ENCODE measurements at places on chromosomes 11 and 22.

GRCh38 chr11:14386895-14387480 lies 28.0 kb upstream of the RRAS2 start:
- DNase-seq = no peak

GRCh38 chr11:103812680-103813079 lies 223.8 kb upstream of the DDI1 start:
- DNase-seq = no peak

- no peak for DNase-seq
These were observed 68.4 kb downstream of the GGTLC2 start for GRCh38 chr22:22712666-22713365.

GRCh38 chr22:45763236-45763624 lies 91.6 kb downstream of the ATXN10 start:
- DNase-seq = no peak

GRCh38 chr22:22927888-22928665 lies 40.5 kb downstream of the IGLL5 start:
- DNase-seq = no peak

DNA sequence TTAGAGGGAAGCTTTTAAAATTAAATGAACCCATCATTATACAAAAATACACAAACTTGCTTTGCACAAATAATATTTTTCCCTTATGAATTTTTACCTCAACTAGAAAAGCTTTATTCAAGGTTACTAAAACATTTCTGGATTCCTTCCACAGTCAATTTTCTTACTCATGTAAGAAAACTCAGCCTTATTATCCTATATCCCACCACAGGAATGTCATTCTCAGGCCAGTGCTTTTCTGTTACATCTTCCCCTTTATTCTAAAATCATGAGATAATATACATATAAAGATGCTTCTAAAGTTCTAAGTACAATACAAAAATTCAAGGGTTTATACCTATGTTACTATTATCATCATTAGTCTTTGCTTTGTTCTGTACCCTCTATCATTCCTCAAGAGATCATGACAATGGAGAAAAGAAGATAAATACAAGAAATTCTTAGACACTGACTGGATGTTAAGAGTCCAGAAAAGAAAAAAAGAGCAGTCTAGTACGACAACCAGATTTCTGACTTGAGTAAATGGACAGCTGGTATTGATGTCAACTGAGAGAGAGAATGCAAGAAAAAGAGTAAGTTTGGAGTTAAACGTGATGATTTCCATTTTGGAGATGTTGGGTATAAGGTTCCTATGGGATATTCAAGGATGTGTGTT lies 60.3 kb downstream of the MTMR2 start:
- no peak for DNase-seq

- no peak for DNase-seq
These were observed 6.7 kb downstream of the TRIM29 start for GRCh38 chr11:120130991-120131760.
